Activated T-cell treated with anti-CD3 and anti-CD28 coated beads, Interleukin-2, amount 50 U/mL, for 24 hours (primary cell): ENCODE measurements at places on chromosomes 3 and 15.

- DNase-seq = peak; percentile 39
Measured at GRCh38 chr15:70474471-70475406, 288.6 kb downstream of the UACA start.

DNA sequence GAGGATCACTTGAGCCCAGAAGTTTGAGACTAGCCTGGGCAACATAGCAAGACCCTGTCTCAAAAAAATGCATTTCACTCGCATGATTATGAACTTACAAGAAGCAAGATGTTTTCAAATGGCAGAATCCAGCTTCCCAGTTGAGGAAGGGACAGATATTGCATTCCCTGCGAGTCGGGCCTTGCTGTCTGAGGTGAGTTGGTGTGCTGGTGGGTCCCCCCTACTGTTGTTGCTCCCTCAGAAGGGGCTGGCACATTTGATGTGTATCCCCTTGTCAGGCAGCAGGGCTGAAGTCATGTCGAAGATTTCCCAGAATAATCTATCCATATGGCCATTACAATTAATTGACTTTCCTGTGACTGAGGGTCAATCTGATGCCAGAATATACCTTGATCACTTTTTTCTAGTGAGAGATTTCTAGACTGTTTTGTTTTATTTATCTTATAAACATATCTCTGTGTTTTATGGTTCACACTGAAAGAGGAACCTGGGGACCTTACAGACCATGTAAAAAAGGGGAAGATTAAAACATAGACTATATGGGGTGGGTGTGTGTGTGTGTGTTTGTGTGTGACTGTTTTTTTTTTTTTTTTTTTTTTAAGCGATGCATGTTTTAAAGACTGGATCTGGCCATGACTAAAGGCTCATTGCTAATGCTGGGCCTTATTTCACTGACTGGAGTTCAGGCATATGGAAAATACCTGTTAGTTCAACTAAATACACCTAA, 112.1 kb upstream of the MRPS22 start:
- DNase-seq = no peak

- no peak for DNase-seq
Measured at GRCh38 chr3:73422571-73422970, 202.2 kb downstream of the PDZRN3 start.

- no peak for DNase-seq
Measured at GRCh38 chr3:155047672-155048071, 32.4 kb upstream of the MME start.

DNA sequence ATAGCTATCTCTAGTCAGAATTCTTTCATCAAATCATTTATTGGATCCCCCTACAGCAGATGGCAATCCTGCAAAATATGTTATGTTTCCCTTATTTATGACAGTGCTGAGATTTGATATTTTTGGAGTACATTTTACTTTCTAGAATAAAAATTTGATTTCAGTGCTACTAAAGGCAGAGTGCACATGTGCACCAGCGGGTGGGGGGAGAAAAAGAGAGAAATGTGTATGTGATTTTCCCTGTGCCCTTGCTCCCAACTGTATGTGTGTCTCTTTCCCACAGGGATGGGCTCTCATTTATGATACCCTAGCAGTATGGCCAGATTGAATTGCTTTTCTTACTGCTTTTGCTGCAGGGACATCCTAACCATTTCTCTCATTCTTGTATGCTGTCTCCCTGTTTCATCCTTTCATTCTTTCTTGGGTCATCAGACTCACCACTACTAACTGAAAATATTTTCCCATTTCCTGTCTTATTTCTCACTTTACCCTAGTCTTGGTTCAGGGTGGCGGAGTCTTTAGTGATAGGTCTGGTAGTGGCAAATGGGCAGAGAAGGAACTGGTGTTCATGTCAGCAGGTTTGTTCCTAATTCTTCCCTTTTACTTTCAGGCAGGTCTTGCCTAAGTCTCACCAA, 140.7 kb downstream of the TCF12 start:
- DNase-seq = no peak

DNA sequence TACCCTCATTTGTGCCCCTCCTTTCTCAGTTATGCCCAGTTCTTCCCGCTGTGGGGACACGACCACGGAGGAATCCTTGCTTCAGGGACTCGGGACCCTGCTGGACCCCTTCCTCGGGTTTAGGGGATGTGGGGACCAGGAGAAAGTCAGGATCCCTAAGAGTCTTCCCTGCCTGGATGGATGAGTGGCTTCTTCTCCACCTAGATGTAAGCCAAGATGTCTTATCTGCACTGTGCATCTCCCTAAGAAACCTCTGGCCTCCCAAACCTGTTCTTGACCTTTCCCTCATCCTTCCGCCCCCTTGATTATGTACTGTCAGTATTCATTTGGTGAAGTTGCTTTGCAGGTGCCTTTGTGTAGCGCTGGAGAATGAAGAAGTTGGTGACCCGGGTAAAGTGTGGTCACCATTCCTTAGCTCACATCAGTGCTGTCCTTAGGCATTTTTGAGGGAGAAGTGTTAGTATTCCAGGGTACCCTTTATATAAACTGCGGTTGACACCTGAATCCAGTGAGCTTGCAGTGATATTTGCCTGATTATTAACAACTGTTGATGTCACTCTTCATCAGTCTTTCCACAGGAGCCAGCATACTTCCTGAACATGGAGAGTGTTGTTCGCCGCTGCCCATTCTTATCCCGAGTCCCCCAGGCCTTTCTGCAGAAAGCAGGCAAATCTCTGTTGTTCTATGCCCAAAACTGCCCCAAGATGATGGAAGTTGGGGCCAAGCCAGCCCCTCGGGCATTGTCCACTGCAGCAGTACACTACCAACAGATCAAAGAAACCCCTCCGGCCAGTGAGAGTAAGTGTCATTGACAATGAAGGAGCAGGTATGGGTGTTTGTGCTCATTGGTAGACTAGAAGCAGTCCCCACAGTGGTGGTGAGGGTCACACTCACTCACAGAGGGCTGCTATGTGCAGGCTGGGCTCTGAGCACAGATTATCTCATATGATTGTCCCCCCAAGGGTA, 966 bp downstream of the ALAS1 start:
- no peak for DNase-seq

GRCh38 chr3:136753326-136753939, 1.3 kb upstream of the STAG1 start:
- no peak for DNase-seq

DNA sequence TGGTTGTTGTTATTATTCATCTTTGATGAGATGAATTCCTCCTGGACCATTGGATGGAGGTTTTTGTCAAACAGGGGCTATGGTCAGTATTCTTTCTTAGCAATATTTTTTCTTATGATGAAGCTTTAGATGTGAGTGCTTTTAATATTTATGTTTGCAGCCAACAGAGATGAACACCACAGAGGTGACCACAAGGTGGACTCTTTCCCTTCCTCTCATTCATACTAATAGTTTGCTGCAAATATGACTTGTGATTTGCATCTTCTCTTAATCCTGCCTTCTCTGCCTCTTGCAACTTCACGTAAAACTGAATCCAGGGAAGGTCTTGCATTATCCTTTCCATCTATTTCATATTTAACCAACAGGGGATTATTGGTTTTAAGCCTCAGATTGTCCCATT, 473.1 kb upstream of the UBE2E2 start:
- no peak for DNase-seq
